ENCODE measurements at places on chromosomes 3 and 15.
A peak's percentile ranks its signal among the peaks of the same experiment; 100 is the strongest.

GRCh38 chr15:27241943-27242342 is 271.0 kb downstream of the GABRG3 start:
- no peak for DNase-seq

DNA sequence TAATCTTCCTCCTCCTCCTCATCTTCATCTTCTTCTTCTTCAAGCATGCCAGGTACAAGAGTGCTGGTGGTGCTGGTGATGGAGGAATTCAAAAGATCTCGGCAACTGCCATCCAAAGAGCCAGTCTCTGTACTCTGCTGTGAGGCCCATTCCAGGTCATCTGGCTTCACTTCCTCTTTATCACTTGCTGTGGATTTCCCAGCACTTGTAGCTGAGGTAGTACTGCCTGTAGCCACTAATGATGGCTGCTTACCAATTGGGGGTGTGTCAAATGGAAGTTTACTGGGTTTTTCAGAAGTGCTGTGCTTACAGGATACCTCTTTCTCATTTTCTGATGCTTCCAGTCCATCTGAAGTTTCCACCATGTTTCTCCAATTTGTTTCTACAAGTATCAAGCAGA is 28.8 kb upstream of the SHC4 start:
- no peak for DNase-seq

DNA sequence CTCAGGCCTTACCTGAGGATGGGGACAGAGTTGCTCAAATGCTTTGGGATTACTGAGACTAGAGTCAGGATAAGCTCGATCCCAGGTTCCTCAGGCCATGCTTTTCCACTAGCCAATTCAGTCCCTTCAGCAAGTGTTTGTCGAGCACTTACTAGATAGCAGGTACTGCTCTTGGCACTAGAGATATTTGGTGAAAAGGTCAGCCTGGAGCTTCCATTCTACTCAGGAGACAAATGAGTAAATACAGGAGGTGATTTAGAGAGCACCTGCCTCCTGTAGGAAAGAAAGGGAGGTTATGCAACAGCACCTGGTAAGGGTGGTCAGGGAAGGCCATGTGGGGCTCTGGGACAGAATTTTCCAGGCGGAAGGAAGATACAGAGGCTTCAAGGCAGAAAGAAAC is 99.9 kb downstream of the CACNA1D start:
- no peak for DNase-seq

DNA sequence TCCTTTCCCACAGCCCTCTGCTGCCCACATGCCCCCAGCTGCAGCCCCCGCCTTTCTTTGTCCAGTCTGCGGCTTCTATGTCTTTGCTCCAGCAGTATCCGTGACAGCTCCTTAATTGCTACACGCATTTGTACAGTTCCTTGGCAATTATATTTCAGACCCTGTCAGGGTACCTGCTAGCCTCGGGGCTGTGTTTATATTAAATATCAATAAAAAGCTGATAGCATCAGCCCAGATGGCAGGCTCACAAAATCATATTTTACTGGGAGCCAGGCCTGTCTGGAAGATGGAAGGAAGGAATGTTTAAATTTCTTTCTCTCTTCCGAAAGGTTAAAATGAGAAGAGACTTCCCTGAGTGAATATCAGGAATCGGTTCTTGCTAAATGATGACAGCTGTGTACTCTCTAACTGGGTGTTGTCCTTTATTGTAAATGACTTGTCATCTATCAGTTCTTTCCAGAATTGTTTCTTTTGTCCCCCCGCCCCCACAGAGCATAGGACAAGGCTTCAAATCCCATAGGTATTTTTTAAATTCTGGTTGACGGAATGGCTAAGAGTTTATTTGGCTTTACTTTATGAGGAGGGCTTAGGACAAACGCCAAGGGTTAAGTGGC is 378.1 kb downstream of the LRTM1 start:
- DNase-seq, result no peak

DNA sequence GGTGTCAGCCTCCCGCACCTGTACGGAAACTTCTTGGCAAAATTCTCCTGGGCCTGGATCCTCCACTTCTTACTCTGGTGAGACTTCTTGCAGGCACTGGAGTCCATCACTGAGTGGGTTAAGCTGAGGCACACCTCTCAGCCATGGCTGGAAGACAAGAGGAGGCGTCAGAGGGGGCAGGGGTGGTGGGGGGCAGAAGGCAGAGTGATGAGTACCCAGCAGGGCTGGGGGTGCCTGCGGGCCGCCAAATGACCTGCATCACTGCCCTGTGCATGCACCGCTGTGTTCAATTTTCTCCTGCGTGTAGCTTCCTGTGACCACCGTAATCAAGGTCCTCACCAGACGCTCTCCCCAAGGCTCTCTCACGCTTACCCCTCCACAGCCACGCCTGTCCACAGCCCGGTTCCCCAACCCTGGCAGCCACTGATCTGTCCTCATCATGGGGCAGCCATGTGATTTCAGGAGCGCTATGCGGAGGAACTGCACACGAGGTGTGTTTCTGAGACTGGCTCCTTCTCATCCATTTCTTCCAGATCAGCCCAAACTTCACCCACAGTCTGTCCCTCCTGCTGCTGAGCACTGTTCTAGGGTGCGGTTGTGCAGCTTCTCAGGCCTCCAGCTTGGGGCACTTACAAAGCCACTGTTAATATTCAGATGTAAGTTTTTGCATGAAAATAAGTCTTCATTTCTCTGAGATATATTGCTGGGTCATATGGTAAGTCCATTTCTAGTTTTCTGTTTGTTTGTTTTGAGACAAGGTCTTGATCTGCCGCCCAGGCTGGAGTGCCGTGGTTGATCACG is 5.2 kb downstream of the C3orf22 start:
- DNase-seq, result no peak

DNA sequence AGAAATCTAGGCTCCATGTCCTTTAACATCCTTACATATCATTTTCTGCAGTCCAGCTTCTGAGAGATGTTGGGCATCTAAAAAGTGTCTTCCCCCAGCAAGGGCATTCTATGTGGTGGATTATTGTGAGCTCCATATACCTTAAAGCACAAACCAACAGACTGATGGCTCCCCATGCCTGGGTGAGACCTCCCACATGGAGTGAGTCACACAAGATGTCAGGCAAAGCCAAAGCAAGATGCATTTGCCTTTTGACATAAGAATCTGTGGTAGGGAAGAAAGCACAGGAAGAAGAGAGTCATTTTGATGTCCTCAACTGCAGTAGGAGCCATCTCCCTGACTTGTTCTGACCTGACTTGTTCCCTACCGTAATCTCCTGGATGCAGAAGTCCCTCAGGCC is 238.7 kb upstream of the EIF1B start:
- DNase-seq, result no peak

DNA sequence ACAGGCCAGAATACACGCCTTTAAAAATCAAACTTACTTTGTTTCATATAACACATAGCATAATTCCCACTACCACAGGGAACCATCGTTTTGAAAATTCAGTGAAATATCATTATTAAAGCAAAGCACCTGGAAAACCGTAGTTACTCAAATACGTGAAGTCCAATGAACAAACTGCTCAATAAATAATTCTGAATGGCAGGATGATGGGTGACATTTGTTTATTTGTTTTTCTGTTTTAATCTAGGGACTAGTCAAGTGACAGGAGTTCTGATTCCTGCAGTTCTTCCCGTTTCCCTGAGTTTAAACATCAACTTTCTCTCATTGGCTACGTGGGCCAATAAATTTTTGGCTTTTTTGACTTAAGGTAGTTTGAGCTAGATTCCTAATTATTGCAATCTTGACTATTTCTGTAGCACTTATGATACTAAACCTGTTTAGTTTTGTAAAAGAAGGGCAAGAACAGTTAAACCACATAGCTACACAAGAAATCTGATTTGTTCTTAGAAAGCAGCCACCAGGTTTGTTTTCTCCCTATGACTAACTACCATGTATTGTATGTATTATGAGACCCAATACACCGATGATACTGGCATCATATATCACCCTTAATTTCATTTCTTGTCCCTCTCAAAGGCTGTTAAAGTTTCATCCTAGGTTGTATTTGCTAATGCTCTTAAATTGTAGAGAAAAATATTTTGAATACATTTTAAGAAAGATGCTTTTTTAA is 411.2 kb downstream of the SHQ1 start:
- no peak for DNase-seq

- DNase-seq, result peak; percentile 64
Observed at GRCh38 chr3:194485881-194486539, 792 bp downstream of the ATP13A3 start.

GRCh38 chr3:126737527-126737926 is 33.5 kb downstream of the CHCHD6 start:
- DNase-seq, result no peak

- no peak for DNase-seq
Observed at GRCh38 chr3:113638910-113639309, 57.5 kb downstream of the USF3 start.

- DNase-seq, result no peak
Observed at GRCh38 chr3:171157286-171157685, 130.8 kb upstream of the SLC2A2 start.

DNA sequence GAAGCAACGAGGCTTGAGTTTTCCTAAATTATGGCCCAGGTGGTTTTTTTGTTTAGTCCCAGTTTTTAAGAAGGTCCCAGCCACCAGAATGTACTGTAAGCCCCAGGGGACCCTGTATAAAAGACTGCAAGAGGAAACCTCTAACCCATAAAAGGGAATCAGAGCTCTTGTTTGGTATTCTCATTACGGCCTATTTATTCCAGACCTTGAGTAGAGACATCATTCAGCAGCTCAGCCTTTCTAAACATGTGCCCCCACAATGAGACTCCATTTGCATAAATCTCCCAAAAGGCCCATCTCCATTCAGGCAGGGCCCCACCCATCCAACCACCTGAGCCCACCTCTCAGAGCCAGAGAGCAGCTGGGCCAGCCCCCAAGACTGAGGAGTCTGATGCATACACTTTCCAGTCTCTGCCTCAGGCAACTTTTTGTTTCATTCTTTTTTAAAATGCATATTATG is 25.7 kb downstream of the ZDHHC3 start:
- no peak for DNase-seq

GRCh38 chr3:172517859-172518466 is 5.3 kb downstream of the TNFSF10 start:
- DNase-seq, result no peak

GRCh38 chr3:113124256-113124830 is 87.0 kb upstream of the BOC start:
- DNase-seq, result no peak

DNA sequence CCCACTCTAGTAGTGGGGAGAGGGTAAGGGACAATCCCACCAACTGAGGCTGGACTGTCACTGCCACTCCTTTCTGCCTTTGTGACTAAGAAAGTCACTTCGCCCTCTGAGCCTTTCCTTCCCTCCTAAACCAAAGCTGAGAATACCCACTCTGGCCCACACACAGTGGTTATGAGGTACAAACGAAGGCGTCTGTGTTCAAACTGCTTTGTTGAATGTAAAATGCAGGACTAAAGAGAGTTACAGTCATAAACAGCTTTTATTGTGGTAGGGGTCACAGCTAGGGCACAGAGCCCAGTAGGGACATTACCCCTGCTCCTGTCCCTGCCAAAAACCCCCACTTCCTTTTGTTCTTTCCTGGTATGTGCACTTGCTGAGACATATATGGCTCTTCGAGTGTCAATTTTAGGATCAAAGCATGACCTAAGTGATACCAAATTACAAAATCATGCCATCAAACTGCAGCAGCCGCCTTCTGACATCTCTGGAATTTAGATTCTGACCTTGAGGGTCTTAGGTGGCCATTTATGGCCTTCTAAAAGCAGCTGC is 45.1 kb downstream of the CTDSPL start:
- no peak for DNase-seq

DNA sequence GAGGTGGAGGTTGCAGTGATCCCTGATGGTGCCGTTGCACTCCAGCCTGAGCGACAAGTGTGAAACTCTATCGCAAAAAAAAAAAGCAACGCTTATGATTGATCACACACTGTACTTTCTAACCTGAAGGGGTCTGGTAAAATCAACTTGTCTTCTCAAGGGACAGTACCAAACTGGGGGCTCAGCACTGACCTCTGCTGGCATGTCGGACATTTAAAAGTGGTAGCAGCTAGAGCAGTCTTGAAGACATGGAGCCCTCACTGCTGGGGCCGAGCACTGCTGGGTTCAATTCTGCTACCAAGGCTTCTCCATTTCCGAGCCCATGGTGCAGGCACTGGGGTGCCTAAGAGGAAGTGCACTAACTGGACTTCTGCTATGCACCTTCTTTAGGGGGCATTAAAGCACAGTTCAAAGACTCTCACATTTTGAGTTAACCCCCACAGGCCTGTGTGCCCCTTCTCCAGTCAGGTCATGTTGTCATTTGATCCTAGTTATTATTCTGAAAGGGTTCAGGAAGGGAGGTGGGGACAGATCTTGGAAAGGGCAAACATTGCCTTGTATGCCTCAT is 26.4 kb upstream of the LAMP3 start:
- no peak for DNase-seq

DNA sequence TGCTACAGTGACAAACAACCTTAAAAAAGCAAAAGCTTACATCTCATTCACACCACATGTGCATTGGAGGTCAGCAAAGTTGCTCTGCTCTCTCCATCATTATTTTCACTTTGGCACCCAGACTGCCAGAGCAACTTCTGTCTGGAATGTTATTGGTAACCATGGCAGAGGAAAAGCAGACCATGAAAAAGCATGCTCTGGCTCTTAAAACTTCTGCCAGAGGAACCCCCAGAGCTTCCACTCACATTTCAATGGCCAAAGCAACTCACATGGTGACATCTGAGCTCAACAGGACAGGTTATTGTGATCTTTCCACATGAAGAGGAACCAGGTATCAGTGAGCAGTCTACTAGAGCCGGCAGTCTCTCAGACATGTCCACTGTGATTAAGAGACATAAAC is 21.9 kb upstream of the FRMD5 start:
- no peak for DNase-seq

GRCh38 chr15:87563869-87564268 is 692.7 kb downstream of the NTRK3 start:
- DNase-seq, result no peak

GRCh38 chr3:10413041-10413440 is 92.1 kb upstream of the SEC13 start:
- no peak for DNase-seq

- no peak for DNase-seq
Observed at GRCh38 chr3:135806317-135806716, 159.2 kb upstream of the PPP2R3A start.

- DNase-seq, result no peak
Observed at GRCh38 chr15:67135494-67135893, 70.1 kb downstream of the SMAD3 start.

DNA sequence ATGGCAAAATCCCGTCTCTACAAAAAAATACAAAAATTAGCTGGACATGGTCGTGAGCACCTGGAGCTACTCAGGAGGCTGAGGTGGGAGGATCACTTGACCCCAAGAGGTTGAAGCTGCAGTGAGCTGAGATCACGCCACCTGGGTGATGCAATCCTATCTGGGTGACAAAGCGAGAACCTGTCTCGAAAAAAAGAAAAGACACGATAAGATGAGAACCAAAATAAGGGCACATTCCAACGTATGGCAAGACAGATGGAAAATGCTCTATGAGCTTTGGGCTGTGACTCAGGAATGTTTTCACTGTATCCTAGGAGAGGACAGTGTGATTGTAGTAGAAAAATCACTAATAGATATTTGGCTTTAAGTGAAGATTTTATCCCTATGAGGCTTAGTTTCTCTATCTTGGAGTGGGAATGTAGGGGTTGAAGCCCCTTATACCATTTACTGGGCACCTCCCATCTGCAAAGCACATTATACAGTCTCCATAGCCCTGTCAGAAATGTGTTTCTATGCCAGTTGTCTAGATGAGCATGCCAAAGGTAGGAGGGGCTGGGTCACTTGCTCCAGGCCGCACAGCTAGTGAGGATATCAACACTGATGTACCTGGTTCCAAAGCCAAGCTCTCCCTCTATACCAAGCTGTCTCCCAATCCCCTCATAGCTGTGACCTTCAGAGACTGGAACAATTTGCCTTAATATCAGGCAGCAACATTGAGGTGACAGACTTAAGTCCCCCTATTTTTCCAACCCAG is 53.6 kb upstream of the NR2E3 start:
- DNase-seq, result no peak

GRCh38 chr3:143755978-143756377 is 92.3 kb downstream of the SLC9A9 start:
- DNase-seq, result no peak
